ENCODE measurements at places on chromosomes 2 and 18.
A peak's percentile ranks its signal among the peaks of the same experiment; 100 is the strongest.

DNA sequence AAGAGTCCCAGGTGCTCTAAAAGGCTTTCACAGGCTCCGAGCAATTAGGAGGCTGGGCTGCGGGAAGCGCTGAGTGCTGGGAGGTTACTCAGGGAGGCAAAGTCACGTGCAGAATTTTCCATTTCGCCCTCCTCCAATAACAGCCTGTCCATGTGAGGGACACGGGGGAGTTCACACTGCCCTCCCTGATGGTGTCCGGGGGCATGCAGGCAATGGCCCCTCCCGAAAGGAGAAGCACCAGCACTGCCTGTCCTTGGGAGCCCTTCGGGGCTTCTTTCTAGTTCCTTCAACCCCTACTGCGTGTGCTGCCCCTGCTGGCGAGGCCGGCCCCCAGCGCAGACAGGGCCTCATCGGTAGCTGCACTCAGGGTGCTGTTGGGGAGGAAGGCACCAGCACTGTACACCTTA, 63.1 kb upstream of the HPCAL1 start:
- no peaks in the 10 kb centered on the region for H3K4me1 ChIP-seq
- no peaks in the 10 kb centered on the region for H3K36me3 ChIP-seq
- H3K27me3 ChIP-seq, result no peaks in the 10 kb centered on the region
- no peak overlapping the region for H3K4me3 ChIP-seq
- DNase-seq, result no peak

DNA sequence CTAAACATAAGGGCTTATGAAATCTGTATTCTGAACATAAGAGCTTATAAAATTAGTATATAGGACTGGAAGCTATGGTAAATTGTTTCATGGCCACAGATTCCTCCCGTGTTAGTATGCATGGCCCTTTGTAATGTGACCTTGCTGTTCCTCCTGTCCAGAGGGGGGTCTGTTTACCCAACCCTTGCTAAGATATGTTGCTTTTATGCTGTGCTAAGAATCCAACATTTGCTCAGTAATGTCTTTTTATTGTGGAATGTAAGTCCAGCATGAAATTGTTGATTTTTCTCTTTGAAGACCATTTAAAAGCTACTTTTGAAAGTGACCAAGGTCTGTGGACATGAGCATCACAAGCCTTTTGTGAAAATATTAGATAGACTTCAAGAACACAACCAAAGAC, 485.4 kb downstream of the PARD3B start:
- no peak overlapping the region for H3K27ac ChIP-seq
- no peaks in the 10 kb centered on the region for H3K27me3 ChIP-seq
- no peak for DNase-seq
- H3K4me3 ChIP-seq, result no peak overlapping the region

GRCh38 chr2:107112561-107112960, 226.6 kb upstream of the ST6GAL2 start:
- no peaks in the 10 kb centered on the region for H3K4me1 ChIP-seq
- H3K27me3 ChIP-seq, result no peaks in the 10 kb centered on the region

GRCh38 chr18:61187971-61188370, 145.3 kb upstream of the CDH20 start:
- no peaks in the 10 kb centered on the region for H3K36me3 ChIP-seq
- H3K27ac ChIP-seq, result no peak overlapping the region
- H3K4me1 ChIP-seq, result no peaks in the 10 kb centered on the region
- DNase-seq, result no peak
- H3K27me3 ChIP-seq, result no peaks in the 10 kb centered on the region
- no peak overlapping the region for H3K4me3 ChIP-seq

GRCh38 chr18:47717257-47717656, 213.2 kb downstream of the SMAD2 start:
- H3K36me3 ChIP-seq, result no peaks in the 10 kb centered on the region
- no peak overlapping the region for H3K27ac ChIP-seq
- no peaks in the 10 kb centered on the region for H3K27me3 ChIP-seq
- H3K4me1 ChIP-seq, result no peaks in the 10 kb centered on the region

DNA sequence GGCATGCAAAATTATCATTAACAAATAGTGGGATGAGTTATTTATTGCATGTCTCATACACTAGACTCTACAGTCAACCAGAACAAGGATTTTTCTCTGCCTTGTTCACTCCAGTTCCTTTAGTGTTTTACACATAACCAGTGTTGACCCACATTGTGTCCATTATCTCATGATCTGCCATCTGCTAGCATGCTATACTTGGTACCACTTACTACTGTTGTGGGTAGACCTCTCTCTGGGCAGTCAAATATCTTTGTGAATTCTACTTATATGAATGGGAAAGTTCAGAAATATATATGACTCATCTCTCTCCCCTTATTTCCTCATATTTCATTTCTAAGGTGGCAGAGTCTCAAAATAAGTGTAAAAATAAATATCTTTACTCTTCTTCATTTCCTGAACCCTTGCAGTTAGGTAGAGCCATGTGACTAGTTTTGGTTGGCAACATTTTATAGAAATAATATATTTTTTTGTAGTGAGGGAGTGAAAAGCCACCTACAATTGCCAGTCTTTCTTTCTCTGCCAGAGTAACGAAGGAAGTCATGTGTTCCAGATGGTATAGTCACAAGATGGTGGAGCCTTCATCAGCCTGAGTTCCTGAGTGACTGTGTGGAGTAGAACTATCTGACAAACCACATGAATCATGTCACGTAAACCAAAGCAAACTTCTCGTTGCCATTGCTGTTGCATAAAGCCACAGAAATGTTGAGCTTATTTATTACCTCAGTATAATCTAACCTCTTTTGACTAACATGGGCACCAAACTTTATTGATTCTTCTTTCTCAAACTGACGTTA, 704.0 kb downstream of the RNF144A start:
- no peak overlapping the region for H3K27ac ChIP-seq
- H3K4me3 ChIP-seq, result no peak overlapping the region
- no peaks in the 10 kb centered on the region for H3K4me1 ChIP-seq
- no peaks in the 10 kb centered on the region for H3K27me3 ChIP-seq
- DNase-seq, result no peak
- H3K36me3 ChIP-seq, result no peaks in the 10 kb centered on the region

DNA sequence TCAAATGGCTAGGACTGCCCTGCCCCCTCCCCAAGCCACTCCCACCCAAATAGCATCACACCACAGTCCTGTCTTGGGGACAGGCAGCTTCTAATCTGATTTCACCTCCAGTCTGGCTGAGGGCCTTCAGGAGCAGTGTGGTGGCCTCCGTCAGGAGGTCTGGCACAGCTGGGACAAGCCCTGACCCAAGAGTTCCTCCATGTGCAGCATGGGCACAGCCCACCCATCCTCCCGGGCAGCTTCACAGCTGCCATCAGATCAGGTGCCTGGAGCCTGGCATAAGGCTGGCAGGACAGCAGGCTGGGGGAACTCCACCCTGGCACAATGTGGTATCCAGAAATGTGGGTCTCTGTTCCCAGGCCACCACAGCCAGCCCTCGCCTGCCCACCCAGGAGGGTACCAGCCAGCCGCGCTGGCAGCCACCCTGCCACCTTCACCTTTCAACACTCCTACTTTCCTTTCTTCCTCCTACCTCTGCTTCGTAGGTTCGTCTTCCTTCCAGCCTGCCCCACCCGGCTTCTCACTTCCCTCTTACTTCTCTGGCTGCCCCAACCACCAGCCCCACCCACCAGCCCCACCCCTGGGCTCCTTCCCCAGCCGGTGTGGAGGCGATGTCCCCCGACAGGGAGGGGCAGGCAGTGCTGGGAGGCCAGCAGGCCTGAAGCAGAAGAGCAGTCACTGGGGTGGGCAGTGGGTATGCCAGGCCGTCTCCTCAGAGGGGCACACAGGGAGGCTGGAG, at the start of gene CAPG:
CAPG (minus strand) TSS at position 522 of the 739 bp plus-strand sequence. CDS start 8,221 bp downstream, outside the sequence.
- H3K27ac ChIP-seq, result peak within 1 kb of the TSS; percentile 83
- peaks cover 32% of the 10 kb centered on the region for H3K4me1 ChIP-seq
- peak; percentile 90 for DNase-seq
- H3K4me3 ChIP-seq, result peak within 1 kb of the TSS; percentile 44
- no peaks in the 10 kb centered on the region for H3K36me3 ChIP-seq
- H3K27me3 ChIP-seq, result no peaks in the 10 kb centered on the region

GRCh38 chr2:130834931-130835765, 1.6 kb upstream of the ARHGEF4 start:
- no peak overlapping the region for H3K4me3 ChIP-seq
- H3K36me3 ChIP-seq, result no peaks in the 10 kb centered on the region
- H3K27ac ChIP-seq, result no peak overlapping the region
- no peaks in the 10 kb centered on the region for H3K27me3 ChIP-seq

GRCh38 chr2:48480526-48480925, 49.4 kb upstream of the STON1 start:
- H3K36me3 ChIP-seq, result no peaks in the 10 kb centered on the region
- H3K27ac ChIP-seq, result peak overlapping the region; percentile 49
- DNase-seq, result no peak
- no peaks in the 10 kb centered on the region for H3K27me3 ChIP-seq
- H3K4me1 ChIP-seq, result peaks cover 17% of the 10 kb centered on the region

DNA sequence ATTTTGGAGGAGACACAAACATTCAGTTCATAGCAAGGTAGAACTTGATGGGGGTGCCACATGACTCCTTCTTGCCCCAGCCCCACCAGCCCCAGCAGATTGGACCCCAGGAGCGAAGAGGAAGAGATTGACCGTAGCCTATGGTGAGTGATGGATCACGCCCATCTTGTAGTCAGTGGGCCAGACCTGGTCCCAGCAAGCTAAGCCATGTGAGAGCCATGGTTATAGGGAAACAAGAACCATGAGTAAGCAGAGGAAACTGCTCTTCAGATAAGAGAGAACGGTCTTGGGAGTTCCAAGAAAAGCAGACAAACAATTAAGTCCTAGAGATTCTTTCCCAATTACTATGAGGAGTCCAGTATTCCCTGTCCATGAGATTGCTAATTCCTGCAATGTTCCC, 4.6 kb upstream of the TCF4 start:
- H3K4me1 ChIP-seq, result no peaks in the 10 kb centered on the region
- no peak for DNase-seq
- no peak overlapping the region for H3K27ac ChIP-seq
- no peaks in the 10 kb centered on the region for H3K36me3 ChIP-seq

- H3K36me3 ChIP-seq, result no peaks in the 10 kb centered on the region
- DNase-seq, result no peak
- peaks cover 33% of the 10 kb centered on the region for H3K4me1 ChIP-seq
Observed at GRCh38 chr2:119156105-119156890, 2.3 kb downstream of the C1QL2 start.

GRCh38 chr18:58653814-58654509, 17.3 kb upstream of the MALT1 start:
- no peaks in the 10 kb centered on the region for H3K27me3 ChIP-seq
- no peaks in the 10 kb centered on the region for H3K4me1 ChIP-seq
- no peak overlapping the region for H3K27ac ChIP-seq
- no peak overlapping the region for H3K4me3 ChIP-seq

- no peak for DNase-seq
- H3K36me3 ChIP-seq, result no peaks in the 10 kb centered on the region
- no peaks in the 10 kb centered on the region for H3K4me1 ChIP-seq
- H3K27me3 ChIP-seq, result no peaks in the 10 kb centered on the region
- H3K4me3 ChIP-seq, result no peak overlapping the region
- no peak overlapping the region for H3K27ac ChIP-seq
Observed at GRCh38 chr2:205347899-205348298, 334.4 kb upstream of the NRP2 start.

GRCh38 chr2:28165087-28165635, 227.5 kb upstream of the FOSL2 start:
- no peak overlapping the region for H3K27ac ChIP-seq

DNA sequence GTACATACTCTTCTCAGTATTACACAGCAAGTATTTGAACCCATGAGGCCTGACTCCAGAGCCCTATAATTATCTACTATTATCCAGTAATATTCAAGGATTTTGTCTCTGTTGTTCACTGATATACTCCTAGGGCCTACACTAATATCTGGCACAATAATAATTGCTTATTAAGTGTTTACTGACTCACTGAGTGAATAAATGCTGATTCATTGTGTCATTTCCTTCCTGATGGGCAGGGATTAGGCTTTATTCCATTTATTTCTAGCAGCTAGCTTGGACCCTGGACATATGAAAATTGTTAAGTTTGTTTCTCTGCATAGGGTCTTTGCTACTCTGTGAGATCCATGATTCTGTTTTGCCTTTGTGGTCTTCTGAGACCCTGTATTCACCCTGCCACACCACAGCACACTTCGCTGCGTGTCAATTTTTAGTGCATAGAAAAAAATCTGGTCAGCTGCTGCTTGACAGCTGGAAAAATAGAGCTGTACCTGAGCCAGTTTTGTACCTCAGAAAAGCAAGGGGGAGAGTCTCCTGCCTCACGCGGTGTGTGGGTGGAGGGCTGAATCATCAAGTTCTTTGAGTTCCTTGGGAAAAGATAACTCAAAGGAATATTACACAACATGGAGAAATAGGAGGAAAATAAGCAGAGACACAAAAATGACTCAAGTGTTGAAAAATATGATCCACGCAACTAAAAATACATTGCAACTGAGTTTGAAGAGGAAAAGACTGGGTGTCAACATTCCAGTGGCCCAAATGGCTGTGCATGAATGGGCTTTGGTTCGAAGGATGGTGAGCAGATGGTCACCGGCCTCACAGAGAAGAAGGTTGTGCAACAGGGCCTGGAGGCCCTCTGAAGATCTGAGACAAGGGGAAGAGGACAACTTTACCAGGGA, 18.9 kb upstream of the DPP4 start:
- H3K27me3 ChIP-seq, result no peaks in the 10 kb centered on the region
- no peak for DNase-seq
- H3K36me3 ChIP-seq, result no peaks in the 10 kb centered on the region
- peak overlapping the region; percentile 57 for H3K27ac ChIP-seq

DNA sequence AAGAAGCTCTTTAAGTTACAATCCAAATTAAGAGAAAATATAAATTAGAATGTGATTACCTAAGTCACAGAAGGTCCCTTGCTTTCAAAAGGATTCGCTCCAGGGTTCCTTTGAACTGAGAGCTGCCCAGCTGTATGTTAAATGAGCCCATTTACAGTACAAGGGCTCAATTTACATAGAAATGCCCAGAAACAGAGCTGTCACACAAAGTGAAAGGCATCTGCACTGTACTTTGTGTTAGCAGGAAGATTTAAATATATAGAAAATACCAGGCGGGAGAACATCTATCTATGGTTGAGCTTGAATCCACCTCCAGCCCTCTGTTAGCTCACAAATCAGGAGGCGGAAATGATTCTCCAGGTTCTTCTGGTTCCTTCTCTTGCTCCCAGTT, 272.9 kb downstream of the PAX3 start:
- H3K27me3 ChIP-seq, result no peaks in the 10 kb centered on the region
- H3K4me3 ChIP-seq, result no peak overlapping the region
- H3K4me1 ChIP-seq, result peaks cover 3% of the 10 kb centered on the region

All from upper lobe of left lung (tissue), 6 donors.